ENCODE measurements at places on chromosomes 2 and 18.

GRCh38 chr2:19099181-19099580 lies 259.2 kb downstream of the OSR1 start:
- DNase-seq: no peak

GRCh38 chr2:118737684-118738083 lies 109.8 kb downstream of the EN1 start:
- no peak for DNase-seq

GRCh38 chr2:145980318-145980717 lies 1460.4 kb upstream of the ZEB2 start:
- no peak for DNase-seq

- no peak for DNase-seq
Measured at GRCh38 chr2:40401896-40402295, 50.0 kb downstream of the SLC8A1 start.

DNA sequence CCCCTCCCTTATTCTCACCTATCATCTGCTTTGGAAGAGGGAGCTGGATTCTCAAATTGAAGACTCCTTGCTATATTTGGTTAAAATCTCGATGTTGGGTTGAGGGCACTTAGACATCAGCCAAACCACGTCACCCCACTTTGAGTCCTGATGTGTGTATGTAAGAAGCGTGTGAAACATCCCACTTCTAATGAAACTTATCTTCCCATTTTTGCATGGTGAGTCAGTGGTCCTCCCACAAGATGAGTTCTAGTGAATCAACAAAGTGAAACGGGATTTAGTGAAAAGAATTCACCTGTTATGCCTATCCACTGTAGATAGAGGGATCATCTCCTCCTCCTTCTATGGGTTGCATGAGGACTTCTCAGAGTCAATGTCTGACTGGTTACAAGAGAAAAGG lies 51.4 kb upstream of the SPRED2 start:
- DNase-seq: no peak

- DNase-seq: no peak
Measured at GRCh38 chr2:24181849-24182248, 7.0 kb downstream of the FAM228A start.

- no peak for DNase-seq
Measured at GRCh38 chr2:42924418-42924886, 132.1 kb upstream of the HAAO start.

DNA sequence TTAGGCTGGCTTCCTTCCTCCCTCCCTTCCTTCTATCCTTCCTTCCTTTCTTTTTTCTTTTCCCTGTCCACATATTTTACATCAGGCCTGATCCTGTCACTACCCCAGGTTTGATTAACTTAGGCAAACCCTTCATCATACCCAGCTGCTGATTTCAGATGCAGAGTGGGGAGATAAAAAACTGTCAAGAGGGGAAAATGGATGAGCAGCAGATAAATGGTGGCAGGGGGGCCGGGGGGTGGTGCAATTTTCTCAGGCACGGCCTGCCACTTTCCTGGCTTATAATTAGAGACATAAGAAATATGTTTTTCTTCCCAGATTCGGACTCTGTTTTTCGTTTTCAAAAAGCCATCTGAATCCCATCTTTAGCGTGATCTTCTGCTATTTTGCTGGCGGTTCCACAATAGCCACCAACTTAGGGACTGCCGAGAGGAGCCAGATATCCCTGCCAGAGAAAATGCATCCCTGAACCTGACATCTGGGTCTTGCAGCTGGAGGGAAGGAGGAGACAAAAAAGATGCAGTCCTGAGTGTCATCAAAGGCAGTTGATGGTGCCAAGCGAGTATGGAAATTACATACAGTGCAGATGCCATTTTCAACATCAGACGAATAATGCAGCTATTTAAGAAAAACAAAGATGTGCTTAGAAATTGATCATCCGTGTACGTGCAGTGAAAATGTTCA lies 49.9 kb downstream of the CXCR4 start:
- no peak for DNase-seq

- DNase-seq: no peak
Measured at GRCh38 chr2:10584242-10584753, 105.5 kb downstream of the NOL10 start.

DNA sequence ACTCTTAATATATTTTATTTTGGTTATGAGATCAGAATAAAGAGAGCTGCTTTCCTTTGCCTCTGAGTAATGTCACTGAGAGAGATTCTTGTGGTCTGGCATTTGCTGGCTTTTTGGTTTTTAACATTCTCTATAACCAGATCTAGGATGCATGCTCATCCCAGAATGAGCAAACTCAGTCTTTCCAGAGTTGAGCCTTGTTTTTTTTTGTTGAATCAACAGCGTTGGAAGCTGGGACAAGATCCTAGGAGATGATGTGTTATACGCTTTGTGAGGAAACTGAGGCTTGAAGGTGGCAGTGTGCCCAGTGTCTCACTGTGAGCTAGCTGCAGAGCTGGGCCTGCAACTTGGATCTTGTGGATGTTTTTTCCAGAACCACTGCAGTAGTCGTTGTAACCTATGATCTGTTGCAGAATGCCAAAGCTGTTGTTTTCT lies 19.5 kb downstream of the MYO1B start:
- no peak for DNase-seq

GRCh38 chr2:232420463-232421188 lies 14.0 kb downstream of the ALPG start:
- no peak for DNase-seq

DNA sequence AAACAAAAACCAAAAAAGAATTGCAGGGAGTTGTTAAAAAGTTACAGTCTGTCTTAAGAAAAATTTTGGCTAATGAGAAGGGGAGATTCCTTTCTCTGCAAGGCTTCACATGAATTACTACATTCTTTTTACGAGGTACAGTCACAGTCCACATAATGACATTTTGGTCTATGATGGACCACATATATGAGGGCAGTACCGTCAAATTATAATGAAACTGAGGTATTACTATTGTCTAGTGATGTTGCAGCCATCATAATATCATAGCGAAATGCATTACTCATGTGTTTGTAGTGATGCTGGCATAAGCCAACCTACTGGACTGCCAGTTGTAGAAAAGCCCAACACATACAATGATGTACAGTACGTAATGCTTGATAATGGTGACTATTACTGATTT lies 12.5 kb downstream of the SERPINB7 start:
- DNase-seq: no peak

GRCh38 chr2:134679745-134680144 lies 39.1 kb downstream of the TMEM163 start:
- DNase-seq: no peak

- no peak for DNase-seq
Measured at GRCh38 chr2:96945014-96945413, 41.4 kb downstream of the FAM178B start.

DNA sequence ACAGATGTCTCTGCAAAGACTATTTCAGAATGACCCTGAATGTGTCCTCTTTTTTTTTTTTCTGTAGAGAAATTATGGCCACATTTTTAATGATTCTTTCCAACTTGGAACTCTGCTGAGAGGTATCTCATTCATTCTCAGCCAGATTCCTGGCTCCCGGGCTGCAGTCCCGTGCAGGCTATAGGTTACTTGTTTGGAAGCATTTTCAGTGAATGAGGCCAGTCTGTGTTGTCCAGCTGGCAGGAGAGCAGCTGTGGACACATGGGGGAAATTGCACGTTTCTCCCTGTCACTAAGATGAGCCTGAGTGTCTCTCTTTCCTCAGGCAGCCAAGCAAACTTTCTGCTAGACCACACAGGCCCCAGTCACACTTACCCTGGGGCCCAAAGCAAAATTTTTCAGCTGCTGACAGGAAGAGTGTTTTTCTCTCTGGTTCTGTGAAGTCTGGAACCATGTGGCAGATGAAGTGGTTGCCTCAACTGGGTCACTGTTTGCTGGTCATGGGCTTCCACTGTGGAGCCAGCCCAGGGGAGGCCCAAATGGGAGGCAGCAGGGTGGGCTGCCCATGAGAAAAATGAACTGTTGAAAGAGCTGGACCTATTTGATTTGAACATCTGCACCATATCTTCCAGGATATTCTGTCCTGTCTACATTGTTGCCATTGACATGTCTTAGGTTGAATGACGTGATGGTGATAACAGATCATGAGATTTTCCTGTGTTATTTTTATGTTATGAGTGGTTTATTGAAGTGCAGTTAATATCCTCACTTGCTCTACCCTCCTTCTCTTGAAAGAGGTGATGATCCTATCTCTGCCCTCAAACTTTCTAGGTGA lies 431.2 kb downstream of the LPIN1 start:
- no peak for DNase-seq

GRCh38 chr2:58122540-58122939 lies 75.9 kb downstream of the VRK2 start:
- DNase-seq: no peak

DNA sequence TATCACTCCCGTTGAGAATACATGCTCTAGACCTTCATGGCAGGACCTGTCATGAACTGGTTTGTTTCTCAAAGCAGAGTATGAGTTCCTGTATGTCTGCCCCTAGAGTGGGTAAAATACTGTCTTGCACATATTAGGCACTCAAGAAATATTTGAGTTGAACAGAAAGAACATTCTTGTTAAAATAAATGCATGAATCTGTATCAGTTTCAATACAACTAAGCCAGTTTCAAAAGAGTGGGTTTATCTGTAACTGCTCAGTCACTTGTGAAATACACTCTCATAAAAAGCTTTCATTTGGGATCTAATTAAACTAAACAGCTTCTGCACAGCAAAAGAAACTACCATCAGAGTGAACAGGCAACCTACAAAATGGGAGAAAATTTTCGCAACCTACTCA lies 69.2 kb downstream of the RFTN2 start:
- no peak for DNase-seq

DNA sequence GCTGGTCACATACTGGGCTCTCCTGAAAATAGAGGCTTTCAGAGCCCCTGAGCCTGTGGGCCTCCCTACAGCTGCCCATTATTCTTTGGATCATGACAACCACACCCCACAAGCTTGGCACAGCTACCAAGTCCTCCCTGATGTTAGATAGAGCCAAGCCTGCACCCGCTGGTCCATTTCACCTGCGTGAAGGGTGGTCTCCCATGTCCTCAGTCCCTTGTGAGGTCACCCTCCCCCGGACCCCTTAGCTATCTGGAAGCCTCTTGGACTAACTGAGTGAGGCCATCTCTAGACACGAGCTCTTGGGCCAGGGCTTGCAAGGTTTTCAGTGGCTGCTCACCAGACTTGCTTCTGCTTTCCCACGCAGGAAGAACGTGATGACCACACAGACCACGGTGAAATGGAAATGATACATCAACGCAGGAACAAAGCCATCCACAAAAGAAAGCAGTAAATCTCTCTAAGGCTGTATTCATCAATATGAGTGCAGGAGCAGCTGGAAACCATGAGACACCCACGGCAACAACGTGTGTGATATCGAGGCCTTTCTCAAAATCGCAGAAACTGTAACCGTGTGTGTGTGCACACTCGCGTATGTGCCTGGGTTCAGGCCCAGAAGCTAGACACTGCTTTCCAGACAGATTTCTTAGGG lies 10.1 kb upstream of the MAL start:
- DNase-seq: no peak

DNA sequence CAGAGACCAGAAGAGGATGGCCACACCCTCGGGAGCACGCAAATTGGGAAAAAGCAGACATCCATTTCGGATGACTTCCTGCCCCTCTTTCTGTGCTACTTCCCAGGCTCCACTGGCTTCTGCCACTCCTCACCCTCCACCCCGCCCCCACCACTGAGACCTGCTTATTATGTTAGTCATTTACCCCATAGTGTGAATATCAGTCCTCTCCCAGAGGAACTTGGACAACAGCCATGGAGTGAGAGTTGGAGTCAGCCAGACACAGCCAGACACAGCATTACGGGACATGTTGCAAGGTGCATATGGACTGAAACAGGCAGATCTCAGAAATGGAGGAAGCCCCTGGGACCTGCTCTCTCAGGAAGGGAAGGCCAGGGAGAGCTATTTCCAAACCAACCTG lies 51.8 kb downstream of the CTIF start:
- DNase-seq: no peak

DNA sequence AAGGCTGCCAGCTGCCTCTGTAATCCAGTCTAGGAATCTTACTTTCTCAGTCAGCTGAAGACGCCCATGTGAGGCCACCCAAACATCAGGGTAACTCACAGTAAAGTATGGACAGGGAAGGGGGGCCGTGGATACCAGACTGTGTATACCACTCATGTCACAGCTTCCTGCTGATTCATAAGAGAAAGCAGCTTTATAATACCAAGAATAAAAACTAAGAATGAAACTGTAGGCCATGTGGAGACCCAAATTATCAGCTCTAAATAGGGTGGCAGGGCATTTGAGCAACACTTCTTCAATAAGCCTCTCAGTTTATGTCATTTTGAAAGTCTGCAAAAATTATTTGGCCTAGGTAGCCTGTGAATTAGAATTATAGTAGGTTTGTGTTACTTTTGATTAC lies 115.0 kb upstream of the CDCA7 start:
- DNase-seq: no peak

DNA sequence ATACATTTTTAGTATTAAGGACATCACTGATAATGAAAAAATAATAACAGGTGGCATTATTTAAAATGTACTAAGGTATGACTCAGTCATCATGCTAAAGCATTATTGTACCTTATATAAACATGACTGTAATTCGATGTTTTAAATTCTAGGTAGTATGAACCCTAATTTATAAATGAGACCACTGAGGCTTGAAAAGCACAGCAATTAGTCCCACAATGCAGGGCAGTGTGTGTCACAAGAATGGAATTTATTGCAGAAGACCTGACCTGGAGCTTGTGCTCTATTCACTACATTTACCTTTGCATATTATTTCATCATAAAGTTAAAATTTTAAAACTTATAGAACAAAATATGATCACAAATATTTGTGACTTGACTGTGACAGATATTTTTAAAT lies 358.5 kb upstream of the DSEL start:
- DNase-seq: no peak

DNA sequence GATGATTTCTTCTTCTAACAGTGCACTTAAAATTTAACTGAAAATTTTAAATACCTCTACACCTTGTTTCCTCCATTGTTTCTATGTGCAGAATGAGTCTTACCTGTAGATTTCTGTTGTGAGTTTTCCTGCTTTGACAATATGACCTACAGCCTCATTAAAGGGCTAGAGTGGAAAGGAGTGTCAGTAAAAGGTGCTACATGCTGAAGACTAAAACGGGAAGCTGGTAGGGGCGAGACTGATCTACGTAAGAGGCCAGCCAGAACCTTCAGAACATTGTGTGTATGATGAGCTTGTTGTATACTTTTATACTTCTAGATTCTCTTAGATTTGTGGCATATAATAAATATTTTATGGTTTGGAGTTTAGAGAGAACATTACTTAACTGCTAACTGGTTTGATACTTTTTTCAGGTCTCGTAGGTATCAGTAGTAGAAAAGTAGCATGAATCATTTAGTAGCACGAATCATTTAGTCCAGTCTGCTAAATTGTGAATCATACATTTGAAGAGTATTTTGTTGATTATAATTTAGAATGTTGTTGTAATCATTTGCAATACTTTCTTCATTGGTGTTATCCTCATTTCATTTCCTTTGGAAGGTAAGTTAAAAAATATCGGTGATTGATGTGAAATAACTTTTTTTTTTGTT lies 14.3 kb downstream of the INSIG2 start:
- no peak for DNase-seq

- no peak for DNase-seq
Measured at GRCh38 chr2:156476850-156477206, 40.6 kb downstream of the GPD2 start.

Measured in effector memory CD4-positive, alpha-beta T cell (primary cell).